Stimulated activated naive B cell treated with anti-CD40 and anti-IgM and Interleukin-4, amounts not matched to agents 10 μg/mL and 1 μg/mL and 100 μg/mL, for 72 hours (primary cell): ENCODE measurements at places on chromosomes 7 and 10.

GRCh38 chr10:98646998-98647917 is 200.5 kb upstream of the HPS1 start:
- H3K27ac ChIP-seq: no peak overlapping the region
- no peak for DNase-seq
- no peaks in the 10 kb centered on the region for H3K36me3 ChIP-seq
- H3K27me3 ChIP-seq: peaks cover 27% of the 10 kb centered on the region
- H3K4me1 ChIP-seq: peaks cover 5% of the 10 kb centered on the region
- H3K4me3 ChIP-seq: no peak overlapping the region

DNA sequence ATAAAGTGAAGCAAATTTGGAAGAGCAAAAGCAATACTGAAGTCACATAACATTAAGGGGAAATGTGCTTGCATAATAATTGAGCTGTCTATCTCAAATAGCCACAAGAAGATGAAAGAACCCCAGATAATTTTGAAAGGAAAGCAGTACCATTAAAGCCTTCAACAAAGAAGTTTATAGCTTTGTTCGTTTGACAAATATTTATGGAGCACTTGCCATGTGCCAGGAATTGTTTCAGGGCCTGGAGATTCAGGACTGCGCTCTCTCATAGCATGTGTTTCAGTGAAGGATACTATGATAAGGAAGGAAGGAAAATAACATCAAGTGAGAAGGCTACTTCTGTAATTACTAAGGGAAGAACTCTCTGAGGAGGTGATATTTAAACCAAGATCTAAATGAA is 212.3 kb upstream of the CSTF2T start:
- H3K27ac ChIP-seq: no peak overlapping the region
- H3K36me3 ChIP-seq: no peaks in the 10 kb centered on the region
- H3K4me3 ChIP-seq: no peak overlapping the region
- DNase-seq: no peak

GRCh38 chr10:90856964-90857634 is 740 bp downstream of the HTR7 start:
- peaks cover 2% of the 10 kb centered on the region for H3K36me3 ChIP-seq
- peaks cover 15% of the 10 kb centered on the region for H3K4me1 ChIP-seq
- DNase-seq: no peak
- peaks cover 26% of the 10 kb centered on the region for H3K27me3 ChIP-seq
- peak overlapping the region; percentile 37 for H3K27ac ChIP-seq
- H3K4me3 ChIP-seq: peak overlapping the region; percentile 84

GRCh38 chr10:96667401-96667800 is 52.9 kb downstream of the PIK3AP1 start:
- no peaks in the 10 kb centered on the region for H3K27me3 ChIP-seq
- no peak for DNase-seq
- peaks cover 38% of the 10 kb centered on the region for H3K36me3 ChIP-seq

- DNase-seq: no peak
- peaks cover 12% of the 10 kb centered on the region for H3K27me3 ChIP-seq
- H3K27ac ChIP-seq: no peak overlapping the region
- H3K4me3 ChIP-seq: no peak overlapping the region
Observed at GRCh38 chr7:94355454-94355853, 39.2 kb upstream of the COL1A2 start.

DNA sequence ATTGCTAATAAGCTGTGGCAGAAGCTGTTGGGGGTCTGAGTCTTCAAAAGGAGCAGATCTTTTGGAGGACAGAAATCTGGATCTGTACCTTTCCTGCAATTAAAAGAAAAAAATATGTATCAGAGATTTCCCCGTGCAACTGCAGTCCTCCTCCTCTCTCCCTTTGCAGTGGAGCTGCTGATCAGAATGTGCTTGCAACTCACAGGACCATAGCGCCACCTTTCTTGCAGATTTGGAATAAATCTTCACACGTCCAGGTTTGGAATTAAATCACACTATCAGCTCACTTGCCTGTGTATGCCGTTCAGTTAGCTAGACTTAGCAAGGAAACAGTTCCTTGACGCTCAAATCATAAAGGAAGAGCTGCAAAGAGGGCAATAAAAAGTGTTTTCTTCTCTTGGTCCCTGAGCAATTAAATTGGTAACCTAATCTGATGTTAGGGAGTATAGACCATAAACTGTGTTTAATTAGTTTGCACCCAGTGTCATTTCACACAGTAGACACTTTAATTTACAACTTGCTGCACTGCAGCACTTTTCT is 77.4 kb downstream of the PON1 start:
- H3K4me1 ChIP-seq: peaks cover 1% of the 10 kb centered on the region
- no peaks in the 10 kb centered on the region for H3K27me3 ChIP-seq
- no peaks in the 10 kb centered on the region for H3K36me3 ChIP-seq

DNA sequence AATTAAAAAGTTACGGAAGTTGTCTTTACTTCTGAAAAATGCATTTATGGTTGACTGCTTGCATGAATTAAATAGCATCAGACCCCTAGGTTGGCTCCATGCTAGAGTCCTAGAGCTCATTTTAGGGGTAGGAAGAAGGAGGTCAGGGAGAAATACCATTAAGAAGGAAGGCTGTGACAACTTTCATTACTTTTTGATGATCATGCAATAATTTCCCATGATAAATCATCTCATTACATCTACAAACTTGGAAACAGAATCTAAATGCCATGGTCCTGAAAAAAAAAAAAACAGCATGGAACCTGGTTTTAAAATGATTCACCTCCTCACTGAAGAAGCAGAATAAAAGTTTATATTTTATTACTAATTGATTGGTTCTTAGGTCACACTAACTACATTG is 20.3 kb upstream of the PLXNA4 start:
- DNase-seq: no peak
- H3K4me3 ChIP-seq: no peak overlapping the region
- no peak overlapping the region for H3K27ac ChIP-seq

- DNase-seq: no peak
- H3K36me3 ChIP-seq: no peaks in the 10 kb centered on the region
- peaks cover 15% of the 10 kb centered on the region for H3K27me3 ChIP-seq
- H3K4me3 ChIP-seq: no peak overlapping the region
Observed at GRCh38 chr7:76425156-76425555, 406 bp downstream of the ZP3 start.

- H3K4me1 ChIP-seq: peaks cover 72% of the 10 kb centered on the region
- no peak for DNase-seq
- H3K36me3 ChIP-seq: peaks cover 31% of the 10 kb centered on the region
- H3K27ac ChIP-seq: peak overlapping the region; percentile 93
Observed at GRCh38 chr10:128046953-128047290, 79.3 kb downstream of the MKI67 start.

DNA sequence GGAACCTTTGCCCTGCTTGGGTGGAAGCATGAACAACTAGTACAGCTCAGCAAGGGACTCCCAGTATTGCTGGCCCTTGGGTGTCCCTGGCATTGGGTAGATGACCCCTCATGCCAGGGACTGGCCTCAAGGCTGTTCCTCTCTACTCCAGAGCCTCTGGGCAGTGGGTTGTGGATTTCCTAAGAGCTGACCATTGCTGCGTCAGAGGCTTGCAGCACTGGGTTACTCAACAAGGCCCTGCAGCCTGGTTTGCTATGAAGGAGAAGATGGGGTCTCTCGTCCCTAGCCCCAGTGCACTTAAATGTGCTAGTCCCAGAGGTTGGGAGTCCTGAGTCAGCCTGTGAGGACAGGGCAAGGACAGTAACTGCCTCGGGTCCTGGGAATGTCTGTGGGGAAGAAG is 2.5 kb downstream of the VSIR start:
- peaks cover 64% of the 10 kb centered on the region for H3K4me1 ChIP-seq
- no peaks in the 10 kb centered on the region for H3K27me3 ChIP-seq
- no peak overlapping the region for H3K4me3 ChIP-seq
- H3K27ac ChIP-seq: peak overlapping the region; percentile 88
- DNase-seq: no peak
- peaks cover 3% of the 10 kb centered on the region for H3K36me3 ChIP-seq
